NCI-H2227 treated with DMSO at 0.1 percent for 48 hours (cell line): ENCODE measurements at places on chromosomes 5 and 9.

DNA sequence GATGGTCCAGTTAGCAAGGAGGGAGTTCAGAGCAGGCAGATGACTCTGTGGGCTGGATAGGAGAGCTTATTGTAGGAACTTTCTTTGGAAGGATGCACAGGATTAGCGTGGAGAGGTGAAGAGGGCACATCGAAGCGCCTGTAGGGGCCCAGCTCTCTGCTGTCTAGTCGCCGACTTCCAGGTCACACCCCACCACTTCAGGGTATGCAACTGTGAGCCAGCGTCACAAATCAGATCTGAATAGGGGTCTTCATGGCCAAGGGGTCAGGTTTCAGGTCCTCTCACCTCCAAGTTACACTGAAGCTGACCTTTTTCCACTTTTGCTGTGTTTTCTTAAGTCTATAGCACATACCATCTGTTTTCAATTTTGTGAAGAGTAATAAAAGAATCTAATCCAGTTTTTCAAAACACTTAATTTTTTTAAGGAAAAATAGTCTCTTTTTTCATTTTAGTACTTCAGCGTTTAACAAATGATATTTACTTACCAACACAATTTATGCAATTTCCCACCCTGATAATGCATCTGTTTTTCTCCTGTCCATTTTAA is 364.2 kb upstream of the CLINT1 start:
- DNase-seq = no peak

DNA sequence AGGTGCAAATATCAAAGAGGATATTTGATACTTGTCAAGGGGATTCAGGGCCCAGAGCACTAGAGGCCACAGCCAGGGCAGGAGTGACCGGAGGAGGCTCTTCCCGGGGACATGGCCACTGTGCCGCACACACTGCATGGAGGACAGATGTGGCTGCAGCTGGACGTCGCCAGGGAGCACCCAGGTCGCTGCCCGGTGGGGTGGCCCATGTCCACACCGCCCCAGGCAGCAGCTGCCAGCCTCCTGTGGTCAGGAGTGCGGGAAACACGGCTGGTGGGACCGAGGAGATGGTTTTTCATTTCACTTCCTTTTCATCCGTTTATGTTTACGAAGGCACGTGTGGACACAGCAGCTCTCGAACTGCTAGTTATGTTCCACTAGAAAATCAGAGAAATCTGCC is 15.1 kb downstream of the SEC16A start:
- no peak for DNase-seq

- DNase-seq = no peak
Observed at GRCh38 chr9:26947736-26948135, 694 bp upstream of the PLAA start.

GRCh38 chr5:5235685-5236084 is 95.6 kb downstream of the ADAMTS16 start:
- no peak for DNase-seq

GRCh38 chr9:121367306-121368137 is 2.5 kb downstream of the STOM start:
- no peak for DNase-seq

GRCh38 chr9:36924757-36925432 is 109.2 kb downstream of the PAX5 start:
- DNase-seq = no peak

DNA sequence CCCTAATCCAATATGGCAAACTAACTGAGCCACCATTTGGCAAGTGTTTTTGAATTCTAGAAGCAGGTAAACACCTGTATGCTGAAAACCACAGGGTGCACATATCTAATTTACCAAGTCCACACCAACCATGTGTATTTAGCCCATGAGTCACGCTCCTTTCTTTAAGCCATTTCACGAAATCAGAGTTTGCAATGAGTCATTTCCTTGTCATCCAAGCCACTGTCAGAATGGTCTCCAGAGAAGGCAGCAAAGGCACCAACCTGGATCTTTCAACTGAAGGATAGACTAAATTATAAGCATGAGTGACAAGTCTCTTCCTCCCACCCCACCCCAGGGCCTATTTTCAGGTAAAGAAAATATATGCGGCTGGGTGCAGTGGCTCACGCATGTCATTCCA is 110.0 kb downstream of the PAX5 start:
- no peak for DNase-seq

- no peak for DNase-seq
Observed at GRCh38 chr5:148856009-148856367, 29.6 kb downstream of the ADRB2 start.

GRCh38 chr5:125228363-125229070 is 482.1 kb upstream of the ZNF608 start:
- no peak for DNase-seq

DNA sequence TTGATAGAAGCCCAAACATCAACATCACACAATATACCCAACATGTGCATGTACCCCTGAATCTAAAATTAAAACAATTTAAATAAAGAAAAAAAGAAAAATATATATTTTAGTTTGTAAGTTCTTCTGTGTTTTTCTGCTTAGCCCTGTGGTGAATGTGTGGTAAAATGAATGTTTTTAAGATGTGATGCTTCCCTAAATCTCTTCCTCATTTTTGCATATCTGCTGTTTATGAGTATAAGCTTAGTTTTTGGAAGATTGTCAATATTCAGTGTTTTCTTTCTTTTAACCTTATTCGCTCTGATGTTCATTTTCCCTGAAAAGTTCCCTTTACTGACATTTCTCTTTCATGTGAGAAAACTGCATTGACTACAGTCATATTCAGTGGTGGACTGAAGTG is 44.4 kb upstream of the DAB2 start:
- no peak for DNase-seq

- no peak for DNase-seq
Observed at GRCh38 chr5:78594610-78595457, 53.7 kb downstream of the LHFPL2 start.
